Naive B cell (primary cell): ENCODE measurements at places on chromosomes 2 and 18. TPM values are rescaled to one million over a fixed set of nuclear protein-coding genes. Genes with fewer than 3 reads are reported as not detected.

DNA sequence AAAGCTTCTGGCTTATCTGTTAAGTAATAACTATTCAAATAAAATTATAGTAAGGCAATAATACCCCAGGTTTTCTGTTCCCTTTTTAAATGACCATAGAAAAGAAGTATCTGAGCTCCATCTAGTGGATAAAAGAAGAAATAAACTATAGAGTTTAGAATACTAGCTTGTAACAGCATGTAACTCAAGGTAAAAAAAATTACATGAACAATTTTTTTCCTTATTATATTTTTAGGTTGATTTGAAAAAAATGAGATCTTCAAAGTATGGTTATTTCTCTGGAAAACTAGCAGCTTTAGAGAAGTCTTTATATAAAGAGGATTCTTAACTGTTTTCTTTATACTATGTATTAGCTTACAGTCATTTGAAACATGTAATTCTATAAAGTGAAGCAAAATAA, 58.1 kb downstream of the NCKAP1 start:
- no peaks in the 10 kb centered on the region for H3K4me1 ChIP-seq
- H3K27me3 ChIP-seq: no peaks in the 10 kb centered on the region
- DNase-seq: peak; percentile 33
- H3K4me3 ChIP-seq: no peak overlapping the region

DNA sequence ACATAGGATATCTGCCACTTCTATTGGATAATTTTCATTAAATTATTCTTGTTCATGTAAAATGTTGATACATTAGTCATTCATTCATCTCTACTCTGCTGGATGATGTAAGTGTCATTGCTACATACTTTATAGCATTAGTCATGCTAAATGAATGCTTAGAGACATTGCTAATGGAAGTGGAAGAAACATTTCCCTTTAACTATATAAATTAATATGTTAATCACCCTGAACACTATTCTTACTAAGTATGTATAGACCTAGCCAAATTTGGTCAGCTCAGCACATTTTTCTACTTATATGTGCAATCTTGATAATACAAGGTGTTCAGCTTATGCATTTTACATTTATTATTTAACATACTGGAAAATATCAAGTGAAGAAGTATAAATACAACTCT, 160.2 kb downstream of the DPP4 start:
- H3K4me1 ChIP-seq: no peaks in the 10 kb centered on the region
- no peaks in the 10 kb centered on the region for H3K27me3 ChIP-seq
- no peak overlapping the region for H3K4me3 ChIP-seq
- DNase-seq: no peak
- H3K36me3 ChIP-seq: no peaks in the 10 kb centered on the region

GRCh38 chr2:141899740-141900139, 231.1 kb downstream of the LRP1B start:
- no peak for DNase-seq
- no peak overlapping the region for H3K27ac ChIP-seq
- no peak overlapping the region for H3K4me3 ChIP-seq
- no peaks in the 10 kb centered on the region for H3K27me3 ChIP-seq

- no peaks in the 10 kb centered on the region for H3K36me3 ChIP-seq
- H3K27me3 ChIP-seq: peaks cover 61% of the 10 kb centered on the region
These were observed 505 bp downstream of the FOXI3 start for GRCh38 chr2:88451811-88452564.

- DNase-seq: no peak
- peaks cover 58% of the 10 kb centered on the region for H3K27me3 ChIP-seq
- H3K4me3 ChIP-seq: no peak overlapping the region
- H3K36me3 ChIP-seq: no peaks in the 10 kb centered on the region
These were observed 23.4 kb downstream of the NR4A2 start for GRCh38 chr2:156309167-156309566.

- no peak overlapping the region for H3K27ac ChIP-seq
- peaks cover 5% of the 10 kb centered on the region for H3K27me3 ChIP-seq
- no peak overlapping the region for H3K4me3 ChIP-seq
- DNase-seq: no peak
- no peaks in the 10 kb centered on the region for H3K4me1 ChIP-seq
These were observed 15.9 kb downstream of the SCG2 start for GRCh38 chr2:223586261-223586660.

GRCh38 chr2:180660881-180661685, 319.3 kb upstream of the UBE2E3 start:
- no peaks in the 10 kb centered on the region for H3K36me3 ChIP-seq
- no peak for DNase-seq
- H3K27me3 ChIP-seq: peaks cover 13% of the 10 kb centered on the region

The ZBTB14 gene
- polyA plus RNA-seq: 11.2 TPM

The ERBB4 gene
- not detected for polyA plus RNA-seq

The CABYR gene
- polyA plus RNA-seq: 18.1 TPM

The WDPCP gene
- polyA plus RNA-seq: 4.2 TPM

The TTN gene
- polyA plus RNA-seq: 10.1 TPM
